ENCODE measurements at places on chromosomes 7 and 10.
A peak's percentile ranks its signal among the peaks of the same experiment; 100 is the strongest.

GRCh38 chr10:112539340-112539739, 92.3 kb downstream of the VTI1A start:
- H3K36me3 ChIP-seq = peaks cover 28% of the 10 kb centered on the region
- no peak overlapping the region for H3K4me3 ChIP-seq
- no peak overlapping the region for H3K27ac ChIP-seq
- H3K4me1 ChIP-seq = peaks cover 8% of the 10 kb centered on the region
- DNase-seq = no peak

- H3K36me3 ChIP-seq = no peaks in the 10 kb centered on the region
- no peaks in the 10 kb centered on the region for H3K27me3 ChIP-seq
- DNase-seq = peak; percentile 19
- H3K4me1 ChIP-seq = peaks cover 7% of the 10 kb centered on the region
- no peak overlapping the region for H3K27ac ChIP-seq
Observed at GRCh38 chr7:64183126-64183742, 23.8 kb upstream of the ZNF735 start.

DNA sequence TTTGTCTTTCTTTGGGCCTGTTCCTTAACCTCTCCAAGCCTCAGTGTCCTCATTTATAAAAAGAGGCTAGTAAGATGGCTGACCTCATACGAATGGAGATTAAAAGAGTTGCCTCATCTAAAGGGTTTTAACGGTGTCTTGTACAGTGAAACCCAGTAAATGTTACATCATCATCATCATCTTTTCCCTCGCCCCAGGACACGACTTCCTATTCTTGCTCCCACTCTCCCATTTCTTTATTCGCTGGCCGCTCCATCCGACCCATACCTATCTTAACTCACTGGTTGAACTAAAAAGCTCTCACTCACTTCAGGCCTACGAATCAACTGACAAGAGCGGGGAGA, 554 bp downstream of the FRA10AC1 start:
- H3K4me1 ChIP-seq = peaks cover 11% of the 10 kb centered on the region
- no peaks in the 10 kb centered on the region for H3K36me3 ChIP-seq
- H3K4me3 ChIP-seq = peak overlapping the region; percentile 89
- H3K27ac ChIP-seq = peak overlapping the region; percentile 54
- DNase-seq = no peak

DNA sequence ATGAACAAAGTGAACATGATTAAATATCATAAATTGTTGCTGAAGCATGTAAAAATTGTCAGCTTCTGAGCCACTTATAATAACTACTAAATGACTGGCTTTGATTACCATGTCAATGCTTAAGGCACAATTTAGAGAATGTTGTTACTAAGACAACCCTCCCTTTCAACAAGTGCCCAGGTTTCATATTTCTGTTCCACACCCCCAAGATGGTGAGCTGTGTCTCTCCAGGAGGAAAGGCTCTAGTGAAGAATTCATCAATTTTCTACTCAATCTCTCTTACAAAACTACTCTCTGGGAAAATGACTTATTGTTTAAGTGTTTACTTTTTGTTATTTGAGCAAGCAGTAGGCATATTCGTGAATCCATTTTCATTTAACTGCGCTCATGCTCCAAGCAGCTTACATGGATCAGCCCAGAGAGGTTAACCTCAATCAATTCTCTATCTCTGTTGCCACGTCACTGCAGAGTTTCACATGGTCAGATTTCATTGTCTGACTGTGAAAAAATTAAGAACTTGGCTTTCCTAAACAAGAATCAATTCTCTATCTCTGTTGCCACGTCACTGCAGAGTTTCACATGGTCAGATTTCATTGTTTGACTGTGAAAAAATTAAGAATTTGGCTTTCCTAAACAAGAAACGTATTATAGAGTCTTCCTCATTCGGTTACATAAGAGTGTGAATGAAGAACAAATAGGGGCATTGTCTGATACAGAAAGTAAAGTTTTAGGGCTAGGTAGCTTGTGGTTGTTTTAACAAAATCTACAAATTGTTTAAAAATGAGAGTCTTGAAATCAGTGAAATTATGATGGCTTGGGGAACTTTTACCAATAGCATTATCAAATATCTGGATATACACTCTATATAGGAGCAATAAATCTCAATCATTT, 49.7 kb downstream of the CCDC71L start:
- H3K4me1 ChIP-seq = no peaks in the 10 kb centered on the region
- H3K36me3 ChIP-seq = no peaks in the 10 kb centered on the region
- no peaks in the 10 kb centered on the region for H3K27me3 ChIP-seq
- no peak overlapping the region for H3K27ac ChIP-seq
- no peak for DNase-seq
- no peak overlapping the region for H3K4me3 ChIP-seq

DNA sequence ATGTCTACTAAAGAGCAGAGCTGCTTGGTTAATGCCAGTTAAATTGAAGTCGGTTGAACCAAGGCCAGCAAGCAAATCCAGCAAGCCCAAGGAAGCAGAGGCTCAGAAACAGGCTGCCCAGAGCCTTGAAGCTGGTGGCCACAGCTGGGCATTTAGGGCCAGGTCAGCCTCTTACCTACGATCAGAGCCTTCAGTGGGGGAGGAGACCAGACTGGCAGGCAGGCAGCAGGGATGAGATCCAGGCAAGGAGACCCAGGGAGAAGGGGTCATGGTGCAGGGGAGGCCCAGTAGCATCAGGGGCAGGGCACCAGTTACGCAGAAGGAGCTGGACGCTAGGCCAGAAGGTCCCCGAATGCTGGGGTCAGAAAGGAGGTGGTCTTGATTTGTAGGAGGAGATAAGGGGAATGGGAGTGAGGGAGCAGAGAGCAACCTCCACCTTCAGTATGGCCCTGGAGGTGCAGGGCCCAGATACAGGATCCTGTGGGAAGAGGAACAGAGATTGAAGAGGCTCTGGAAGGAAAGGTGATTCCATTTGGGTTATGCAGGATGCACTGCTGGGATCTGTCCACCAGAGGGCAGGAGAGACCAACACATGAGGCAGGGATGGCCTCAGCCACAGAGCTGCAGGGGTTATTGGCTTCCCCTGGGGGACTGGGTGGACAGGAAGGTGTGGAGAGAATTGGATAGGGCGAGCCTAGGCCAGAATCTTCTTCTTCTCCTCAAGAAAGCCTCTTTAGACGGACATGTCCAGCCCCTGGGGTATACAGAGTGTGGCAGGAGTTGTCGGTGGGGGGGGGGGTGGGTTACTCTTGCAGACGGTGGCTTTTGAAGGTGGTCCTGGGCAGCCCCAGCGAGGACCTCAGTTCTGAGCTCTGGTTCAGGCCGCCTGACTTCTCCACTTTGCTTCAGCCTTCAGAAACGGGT, 132.6 kb upstream of the PODXL start:
- H3K4me1 ChIP-seq = no peaks in the 10 kb centered on the region
- DNase-seq = peak; percentile 39
- H3K27me3 ChIP-seq = no peaks in the 10 kb centered on the region
- H3K4me3 ChIP-seq = no peak overlapping the region
- no peak overlapping the region for H3K27ac ChIP-seq

- DNase-seq = no peak
- no peak overlapping the region for H3K4me3 ChIP-seq
- no peaks in the 10 kb centered on the region for H3K4me1 ChIP-seq
Observed at GRCh38 chr7:28621369-28621841, 209.1 kb downstream of the CREB5 start.

GRCh38 chr7:49635800-49636199, 137.6 kb upstream of the VWC2 start:
- no peak overlapping the region for H3K27ac ChIP-seq
- no peaks in the 10 kb centered on the region for H3K4me1 ChIP-seq
- no peaks in the 10 kb centered on the region for H3K36me3 ChIP-seq

- no peak for DNase-seq
- H3K27ac ChIP-seq = no peak overlapping the region
- no peaks in the 10 kb centered on the region for H3K27me3 ChIP-seq
- peaks cover 29% of the 10 kb centered on the region for H3K36me3 ChIP-seq
- H3K4me3 ChIP-seq = no peak overlapping the region
- peaks cover 24% of the 10 kb centered on the region for H3K4me1 ChIP-seq
Observed at GRCh38 chr10:30459283-30459682, 25.3 kb downstream of the MAP3K8 start.

GRCh38 chr7:47709451-47709850, 127.5 kb upstream of the TNS3 start:
- H3K36me3 ChIP-seq = no peaks in the 10 kb centered on the region
- no peak overlapping the region for H3K4me3 ChIP-seq
- H3K27ac ChIP-seq = no peak overlapping the region
- H3K27me3 ChIP-seq = no peaks in the 10 kb centered on the region
- DNase-seq = no peak

DNA sequence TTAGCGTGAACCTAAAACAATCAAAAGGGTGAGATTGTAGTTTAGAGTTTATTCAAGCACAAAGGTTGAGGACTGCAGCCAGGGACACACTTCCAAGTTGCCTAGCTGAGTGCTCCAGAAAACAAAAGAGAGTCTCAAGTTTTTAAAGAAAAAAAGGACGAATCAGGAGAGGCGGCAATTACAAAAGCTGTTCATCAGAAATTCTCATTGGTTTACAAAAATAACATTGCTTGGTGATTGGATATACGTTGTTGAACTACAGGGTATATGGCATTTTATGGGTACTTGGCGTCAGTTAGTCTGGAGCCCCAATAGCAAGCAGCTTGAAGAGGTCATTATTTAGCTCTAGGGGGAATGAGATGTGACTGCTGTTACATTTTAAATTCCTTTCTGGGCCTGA, 11.5 kb downstream of the ZNF438 start:
- H3K4me1 ChIP-seq = no peaks in the 10 kb centered on the region
- H3K36me3 ChIP-seq = no peaks in the 10 kb centered on the region
- no peak for DNase-seq
- H3K4me3 ChIP-seq = no peak overlapping the region

DNA sequence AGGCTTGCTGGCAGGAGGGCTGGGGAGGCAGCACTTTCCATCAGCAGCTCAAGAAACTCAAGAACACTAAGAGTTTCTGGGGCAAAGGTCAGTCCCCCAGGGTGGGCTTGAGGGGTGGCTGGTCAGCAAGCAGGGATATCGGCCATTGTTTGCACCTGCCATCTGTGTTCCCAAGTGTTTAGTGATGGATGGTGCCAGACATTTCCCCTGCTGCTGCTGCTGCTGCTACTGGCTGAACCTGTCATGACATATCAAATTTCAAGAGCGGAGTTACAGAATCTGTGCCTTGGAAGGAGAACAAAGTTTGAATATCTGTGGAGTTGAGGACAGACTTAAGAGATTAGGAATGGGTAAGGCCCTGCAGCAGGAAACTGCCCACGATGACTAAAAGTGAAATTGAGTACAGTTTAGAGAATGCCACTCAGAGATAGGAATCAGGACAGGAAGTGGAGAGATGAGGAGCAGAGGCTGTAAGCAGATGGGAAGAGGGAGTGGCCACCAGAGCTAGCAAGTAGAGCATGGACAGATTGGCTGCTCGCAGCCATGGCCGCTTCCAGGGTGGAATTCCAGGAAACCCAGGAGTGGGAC, 39.2 kb upstream of the PPP1R3C start:
- no peaks in the 10 kb centered on the region for H3K36me3 ChIP-seq
- H3K4me1 ChIP-seq = no peaks in the 10 kb centered on the region
- H3K27me3 ChIP-seq = no peaks in the 10 kb centered on the region
- no peak overlapping the region for H3K4me3 ChIP-seq
- DNase-seq = no peak
- no peak overlapping the region for H3K27ac ChIP-seq

GRCh38 chr7:28754027-28754426, 204.1 kb downstream of the TRIL start:
- DNase-seq = no peak
- no peaks in the 10 kb centered on the region for H3K27me3 ChIP-seq
- no peaks in the 10 kb centered on the region for H3K36me3 ChIP-seq
- H3K4me1 ChIP-seq = no peaks in the 10 kb centered on the region

DNA sequence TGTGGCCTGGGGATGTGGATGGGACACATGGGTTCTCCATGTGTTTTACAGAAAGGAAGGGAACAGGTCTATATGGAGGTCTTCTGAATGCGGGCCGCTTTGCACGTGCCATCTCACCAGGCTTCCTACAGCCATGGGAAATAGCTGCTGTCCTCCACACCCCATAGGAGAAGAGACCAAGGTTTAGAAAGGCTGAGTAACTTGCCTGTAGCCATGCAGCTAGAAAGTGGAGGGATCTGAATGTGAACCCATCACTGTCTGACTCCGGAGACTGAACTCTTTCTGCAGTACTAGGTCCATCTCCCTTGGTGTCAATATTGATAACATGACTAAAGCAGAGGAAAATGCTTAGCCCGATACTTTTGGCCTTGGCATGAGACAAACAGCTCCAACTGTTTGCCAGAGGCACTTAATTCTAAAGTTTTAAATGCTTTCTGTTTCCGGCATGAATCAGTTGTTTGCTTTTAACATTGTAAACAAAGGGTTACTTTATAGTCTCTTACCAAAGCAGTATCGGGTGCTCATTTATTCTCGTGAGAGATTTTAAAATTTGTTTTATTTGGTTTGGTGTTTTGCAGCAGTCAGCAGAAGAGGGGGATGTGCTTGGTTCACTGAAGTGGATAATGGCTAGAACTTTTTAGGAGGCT, 64.8 kb upstream of the LOXL4 start:
- no peaks in the 10 kb centered on the region for H3K4me1 ChIP-seq
- no peak overlapping the region for H3K4me3 ChIP-seq
- no peaks in the 10 kb centered on the region for H3K36me3 ChIP-seq
- H3K27me3 ChIP-seq = peaks cover 2% of the 10 kb centered on the region

DNA sequence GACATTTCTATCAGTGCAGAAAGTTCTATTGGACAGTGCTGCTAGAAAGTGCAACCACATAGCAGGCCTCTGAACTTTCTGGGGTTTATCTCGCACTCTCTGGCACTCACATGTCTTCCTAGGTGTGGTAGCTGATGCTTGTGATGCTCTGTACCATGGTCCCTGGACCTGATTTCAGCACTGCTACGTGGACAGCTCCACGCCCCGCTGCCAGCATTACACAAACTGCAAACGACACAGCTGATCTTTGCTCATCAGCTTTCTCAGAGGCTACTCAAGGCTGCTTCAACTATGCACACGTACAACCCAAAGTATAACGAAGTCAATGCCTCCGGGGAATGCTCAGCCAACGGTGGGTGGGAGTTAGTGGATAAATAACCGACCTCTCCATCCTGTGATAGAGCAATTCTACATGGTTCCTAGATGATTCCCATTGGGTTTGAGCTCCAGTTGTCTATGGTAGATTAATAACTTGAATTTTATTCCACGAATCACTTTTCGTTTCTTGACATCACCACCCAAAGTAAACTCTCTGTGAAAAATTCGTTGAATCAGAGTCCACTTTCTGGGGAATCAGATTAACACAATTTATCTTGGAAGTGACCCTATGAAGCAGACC, 302.5 kb downstream of the ACTR3B start:
- H3K27ac ChIP-seq = no peak overlapping the region
- no peaks in the 10 kb centered on the region for H3K36me3 ChIP-seq
- no peaks in the 10 kb centered on the region for H3K4me1 ChIP-seq
- peaks cover 2% of the 10 kb centered on the region for H3K27me3 ChIP-seq
- DNase-seq = no peak

- peaks cover 4% of the 10 kb centered on the region for H3K4me1 ChIP-seq
- H3K4me3 ChIP-seq = no peak overlapping the region
- H3K36me3 ChIP-seq = no peaks in the 10 kb centered on the region
- H3K27ac ChIP-seq = no peak overlapping the region
Observed at GRCh38 chr10:79937701-79938151, 11.2 kb downstream of the SFTPD start.

DNA sequence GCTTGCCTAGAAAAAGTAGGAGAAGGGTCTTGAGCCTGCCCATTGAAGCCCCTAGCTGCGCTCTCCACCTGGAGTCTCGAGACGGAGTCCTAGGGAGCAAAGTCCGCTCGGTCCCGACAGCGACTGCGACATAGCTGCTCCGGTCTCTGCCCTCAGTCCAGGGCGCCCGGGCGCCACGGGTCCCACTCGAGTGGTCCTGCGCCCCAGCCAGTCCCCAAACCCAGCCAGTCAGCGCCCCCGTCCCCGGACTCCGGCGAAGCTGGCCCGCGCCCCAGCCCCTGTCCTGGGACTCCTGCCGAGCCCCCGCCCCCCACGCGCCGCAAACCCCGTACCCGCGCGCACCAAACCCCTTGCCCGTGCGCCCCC, 490 bp downstream of the TNS3 start:
- no peaks in the 10 kb centered on the region for H3K4me1 ChIP-seq
- H3K4me3 ChIP-seq = no peak overlapping the region
- no peak overlapping the region for H3K27ac ChIP-seq
- H3K36me3 ChIP-seq = no peaks in the 10 kb centered on the region

Measured in T-cell (primary cell).